Left cardiac atrium (tissue), 4 donors: ENCODE measurements at places on chromosomes 5 and 9. TPM values are rescaled to one million over a fixed set of nuclear protein-coding genes. Genes with fewer than 3 reads are reported as not detected.

The LRRC19 gene
- total RNA-seq, result not detected

The C5 gene
- total RNA-seq, result 2.4 TPM

The CCDC69 gene
- total RNA-seq, result 161 TPM

The ADGRD2 gene
- total RNA-seq, result not detected

The RAB3C gene
- total RNA-seq, result 1.3 TPM

The STKLD1 gene
- 0.77 TPM for total RNA-seq

The IFNA21 gene
- total RNA-seq, result not detected

The OGN gene
- 25.6 TPM for total RNA-seq

The PCA3 gene
- total RNA-seq, result not detected

The MAMDC2 gene
- total RNA-seq, result 19.6 TPM

The SLCO6A1 gene
- not detected for total RNA-seq
